ENCODE measurements at places on chromosomes 5 and 9.
A peak's percentile ranks its signal among the peaks of the same experiment; 100 is the strongest.

GRCh38 chr9:16515207-16515606, 355.3 kb downstream of the BNC2 start:
- no peak for DNase-seq

GRCh38 chr5:36242534-36243485, 1.1 kb upstream of the NADK2 start:
- DNase-seq, result no peak

DNA sequence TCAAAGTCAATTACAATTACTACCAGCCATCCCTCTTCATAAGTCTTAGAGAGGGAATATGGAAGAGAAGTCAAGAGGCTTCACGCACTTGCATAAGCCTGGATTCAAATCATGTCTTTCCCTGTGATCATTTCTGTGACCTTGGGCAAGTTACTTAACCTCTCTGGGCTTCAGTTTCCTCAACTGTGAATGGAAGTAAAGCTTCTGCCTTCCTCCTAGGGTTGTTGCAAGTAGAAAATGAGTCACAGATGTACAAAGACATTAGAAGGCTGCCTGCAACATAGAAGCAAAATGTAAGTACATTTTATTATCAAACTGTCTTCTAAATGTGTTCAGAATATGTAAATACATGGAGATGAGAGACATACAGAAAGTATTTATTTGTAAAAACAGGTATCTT, 42.3 kb upstream of the SEMA6A start:
- DNase-seq, result no peak

DNA sequence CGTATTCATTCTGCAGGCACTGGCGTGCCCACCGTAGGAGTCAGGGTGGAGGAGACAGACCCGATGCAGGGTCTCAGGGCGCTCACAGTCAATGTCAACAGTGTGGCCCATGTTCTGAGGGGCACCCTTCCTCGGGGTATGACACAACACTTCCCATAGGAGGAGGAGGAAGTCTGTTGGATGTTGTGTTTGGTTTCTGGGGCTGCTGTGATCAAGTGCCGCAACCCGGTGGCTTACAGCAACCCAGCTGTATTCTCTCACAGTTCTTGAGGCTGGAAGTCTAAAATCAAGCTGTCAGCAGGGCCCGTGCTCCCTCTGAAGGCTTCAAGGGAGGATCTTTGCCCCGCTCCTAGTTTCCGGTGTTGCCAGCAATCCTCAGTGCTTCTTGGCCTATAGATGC, 5.6 kb upstream of the HNRNPAB start:
- no peak for DNase-seq

DNA sequence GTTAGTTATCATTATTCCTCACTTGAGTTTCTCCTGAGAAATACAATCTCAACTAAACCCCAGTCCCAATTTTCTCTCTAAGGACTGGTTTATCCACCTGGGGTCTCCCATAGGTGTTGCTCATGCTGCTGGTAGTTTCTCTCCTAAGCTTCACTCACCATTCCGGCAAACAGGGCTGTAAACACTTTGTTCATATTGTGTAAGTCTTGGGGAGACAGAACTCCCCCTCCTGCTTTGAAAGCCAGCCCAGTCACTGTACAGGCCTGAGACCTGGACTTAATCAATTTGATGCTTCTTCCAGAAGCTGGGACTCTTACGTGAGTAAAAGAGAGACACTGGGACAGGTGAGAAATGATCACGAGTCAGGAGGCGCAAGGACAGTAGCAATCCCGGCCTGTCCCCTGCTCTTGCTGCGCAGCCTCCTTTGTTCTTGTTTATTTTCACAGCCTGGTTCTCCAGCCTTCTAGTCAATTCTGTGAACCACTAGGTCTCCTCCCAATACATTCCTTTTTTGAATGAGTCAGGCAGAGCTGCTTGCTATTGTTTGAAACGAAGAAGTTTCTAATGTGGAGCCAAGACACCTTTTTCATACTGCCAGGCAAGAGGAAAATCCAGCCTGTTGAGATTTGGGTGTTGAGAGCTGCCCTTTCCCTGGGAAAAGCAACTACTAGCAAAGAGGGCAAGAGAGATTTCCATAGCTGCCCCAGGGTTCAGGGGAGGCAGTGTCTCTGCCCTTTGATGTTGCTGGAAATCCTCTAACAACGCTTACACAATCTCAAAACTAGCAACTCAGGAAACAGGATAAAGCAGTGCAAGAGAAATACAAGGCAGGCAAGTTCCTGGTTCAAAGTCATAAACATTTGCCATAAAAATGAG, 9.2 kb upstream of the SHROOM1 start:
- DNase-seq, result no peak

GRCh38 chr5:112125903-112126302, 293.2 kb downstream of the EPB41L4A start:
- no peak for DNase-seq

GRCh38 chr9:74543145-74543544, 46.0 kb downstream of the RORB start:
- DNase-seq, result no peak

DNA sequence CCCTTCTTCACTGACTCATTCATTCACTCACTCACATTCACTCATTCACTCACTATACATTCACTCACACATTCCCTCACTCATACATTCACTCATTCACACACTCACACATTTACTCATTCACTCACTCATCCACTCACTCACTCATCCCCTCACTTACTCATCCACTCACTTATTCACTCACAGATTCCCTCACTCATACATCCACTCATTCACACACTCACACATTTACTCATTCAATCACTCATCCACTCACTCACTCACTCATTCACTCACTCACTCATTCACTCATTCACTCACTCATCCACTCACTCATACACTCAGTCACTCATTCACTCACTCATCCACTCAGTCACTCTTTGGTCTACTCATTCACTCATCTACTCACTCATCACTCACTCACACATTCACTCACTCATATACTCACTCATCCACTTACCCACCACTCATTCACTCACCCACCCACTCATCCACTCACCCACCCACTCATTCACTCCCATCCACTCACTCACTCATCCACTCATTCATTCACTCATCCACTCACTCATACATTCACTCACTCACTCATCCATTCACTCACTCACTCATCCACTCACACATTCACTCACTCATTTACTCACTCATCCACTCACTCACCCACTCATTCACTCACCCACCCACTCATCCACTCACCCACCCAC, 27.2 kb downstream of the WNK2 start:
- no peak for DNase-seq

DNA sequence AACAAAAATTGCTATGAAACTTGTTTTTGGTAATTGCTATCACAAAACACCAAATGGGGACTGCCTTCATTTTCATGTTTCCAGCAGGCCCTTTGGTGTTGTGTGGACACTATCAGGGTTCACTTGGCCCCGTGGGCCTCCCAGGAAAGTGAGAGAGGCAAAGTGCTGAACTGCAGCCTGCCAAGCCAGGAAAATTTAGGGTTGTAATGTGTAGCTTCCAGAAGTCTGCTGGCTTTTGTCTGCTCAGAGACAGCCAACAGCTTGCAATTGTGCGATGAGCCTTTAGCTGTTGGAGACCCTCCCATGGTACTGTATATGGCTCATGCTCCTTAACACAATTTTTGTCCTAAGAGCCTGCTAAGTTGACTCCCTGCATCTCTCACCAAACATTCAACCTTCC, 105.7 kb upstream of the EQTN start:
- no peak for DNase-seq

DNA sequence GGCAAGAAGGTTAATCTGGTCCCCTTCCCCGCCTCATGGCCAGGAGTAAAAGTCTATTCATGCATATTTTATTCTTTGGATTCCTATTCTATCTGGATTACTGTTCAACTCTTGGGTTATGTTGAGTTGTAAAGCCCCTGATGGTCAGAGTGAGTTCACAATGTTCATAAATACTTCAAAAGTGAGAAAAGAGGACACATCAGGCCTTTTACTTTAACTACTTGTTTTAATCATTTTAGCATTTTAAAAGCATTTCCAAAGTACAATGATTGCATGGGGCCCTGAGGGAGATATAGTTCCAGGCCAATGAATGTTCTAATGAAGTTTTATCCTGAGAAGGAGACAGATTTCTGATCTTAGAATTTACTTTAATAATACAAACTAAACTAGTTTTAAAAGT, 93.9 kb downstream of the BOD1 start:
- no peak for DNase-seq

DNA sequence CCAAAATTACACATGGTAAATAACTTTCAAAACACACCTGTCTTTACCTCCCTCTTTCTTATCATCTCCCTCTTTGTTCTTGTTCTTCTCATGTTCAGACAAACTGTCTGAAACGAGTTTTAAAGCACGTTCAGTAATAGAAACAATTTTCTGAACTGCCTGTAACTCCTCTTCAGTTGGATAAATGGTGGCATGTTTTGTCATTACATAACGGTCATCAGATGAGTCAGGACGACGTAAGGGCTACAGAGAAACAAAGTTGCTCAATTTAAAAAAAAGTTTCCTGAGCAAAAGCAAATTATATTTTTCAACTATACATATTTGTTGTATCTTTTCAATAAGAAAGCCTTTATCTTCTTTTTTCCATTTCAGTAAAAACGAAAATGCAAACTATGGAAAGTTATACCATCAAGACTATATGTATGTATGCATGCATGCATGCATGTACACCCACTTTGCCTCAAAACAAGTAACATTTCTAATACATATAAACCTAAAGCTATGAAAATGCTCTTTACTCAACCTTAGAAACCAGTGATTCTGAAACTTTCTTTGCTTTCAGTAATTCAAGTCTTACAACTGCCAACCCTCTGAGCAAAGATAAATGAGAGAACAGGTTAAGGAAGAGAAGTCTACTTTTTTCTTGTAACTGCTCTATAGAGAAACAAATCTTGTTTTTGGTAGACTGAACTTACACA, 56.0 kb downstream of the ZFR start:
- DNase-seq, result no peak

DNA sequence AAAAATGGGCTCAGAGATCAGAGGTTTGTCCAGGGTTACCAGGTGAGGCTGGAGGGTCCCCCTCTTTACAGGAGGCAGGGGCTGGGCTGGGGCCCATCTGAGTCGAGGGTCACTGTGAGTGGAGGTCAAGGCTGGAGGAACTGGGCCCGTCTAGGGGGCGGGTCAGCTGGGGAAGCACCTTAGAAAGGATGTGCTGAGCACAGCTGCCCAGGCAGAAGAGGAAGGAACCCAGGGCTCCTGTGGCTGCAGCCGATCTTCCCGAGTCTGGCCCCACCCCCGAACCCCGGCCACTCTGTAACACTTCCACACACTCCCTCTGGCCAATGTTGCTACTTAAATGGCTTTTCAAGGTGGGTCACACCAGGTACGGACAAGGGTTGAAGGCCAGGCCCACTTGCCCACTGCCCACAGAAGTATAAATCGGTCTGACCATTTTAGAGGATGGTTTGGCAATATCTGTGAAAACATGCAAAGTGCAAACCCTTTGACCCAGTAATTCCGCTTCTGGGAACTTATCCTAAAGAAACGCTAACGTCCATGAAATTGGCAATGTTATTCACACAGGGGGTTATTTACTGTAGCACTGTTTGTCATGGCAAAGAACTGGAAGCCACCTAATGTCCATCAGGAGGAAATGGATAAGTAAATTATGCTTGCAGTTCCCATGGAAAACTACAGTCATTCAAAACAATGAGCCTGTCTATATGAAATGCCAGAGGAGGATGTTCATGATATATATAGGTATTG, 30.5 kb upstream of the EEIG1 start:
- DNase-seq, result peak; percentile 31

DNA sequence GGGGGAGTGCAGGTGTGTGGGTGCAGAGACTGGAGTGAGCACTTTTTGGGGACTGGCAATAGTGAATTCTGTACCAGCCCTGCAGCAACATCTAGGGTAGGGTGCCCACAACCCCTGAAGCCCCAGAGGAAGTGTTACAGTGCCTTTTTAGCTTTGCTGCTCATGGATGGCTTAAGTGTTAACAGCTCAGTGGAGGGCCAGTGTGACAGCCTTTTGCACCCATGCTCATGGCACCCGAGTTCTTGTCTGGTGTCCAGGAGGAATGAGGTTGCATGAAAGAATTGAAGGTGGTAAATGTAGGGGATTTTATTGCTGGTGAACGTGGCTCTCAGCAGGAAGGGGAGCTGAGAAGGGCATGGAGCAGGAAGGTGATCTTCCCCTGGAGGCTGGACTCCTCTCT, 107.3 kb downstream of the MRPL36 start:
- DNase-seq, result no peak

GRCh38 chr9:76419782-76420380, 25.7 kb upstream of the RFK start:
- DNase-seq, result peak; percentile 63

- DNase-seq, result no peak
Observed at GRCh38 chr9:36936498-36936831, 97.6 kb downstream of the PAX5 start.

- no peak for DNase-seq
Observed at GRCh38 chr5:1138445-1139245, 26.8 kb upstream of the SLC12A7 start.

DNA sequence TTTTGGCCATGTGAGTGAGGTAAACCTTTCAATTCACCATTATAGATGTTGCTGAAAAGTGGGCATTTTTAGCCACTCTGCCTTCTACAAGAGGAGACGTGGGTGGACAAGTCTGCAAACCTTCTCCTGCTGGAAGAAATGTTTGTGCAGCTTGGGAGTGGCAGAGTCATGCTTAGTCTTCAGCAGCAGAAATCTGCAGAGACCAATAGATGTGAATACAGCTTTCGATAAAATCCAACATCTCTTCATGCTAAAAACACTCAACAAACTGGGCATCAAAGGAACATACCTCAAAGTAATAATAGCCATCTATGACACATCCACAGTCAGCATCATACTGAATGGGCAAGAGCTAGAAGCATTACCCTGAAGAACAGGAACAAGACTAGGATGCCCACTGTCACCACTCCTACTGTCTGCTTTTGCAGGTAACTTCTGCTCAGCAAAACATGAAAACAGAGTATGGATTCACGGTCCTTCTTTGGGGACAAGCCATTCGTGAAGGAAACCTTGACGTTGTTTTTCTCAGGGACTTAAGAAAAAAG, 91.3 kb downstream of the RALGPS1 start:
- DNase-seq, result no peak

DNA sequence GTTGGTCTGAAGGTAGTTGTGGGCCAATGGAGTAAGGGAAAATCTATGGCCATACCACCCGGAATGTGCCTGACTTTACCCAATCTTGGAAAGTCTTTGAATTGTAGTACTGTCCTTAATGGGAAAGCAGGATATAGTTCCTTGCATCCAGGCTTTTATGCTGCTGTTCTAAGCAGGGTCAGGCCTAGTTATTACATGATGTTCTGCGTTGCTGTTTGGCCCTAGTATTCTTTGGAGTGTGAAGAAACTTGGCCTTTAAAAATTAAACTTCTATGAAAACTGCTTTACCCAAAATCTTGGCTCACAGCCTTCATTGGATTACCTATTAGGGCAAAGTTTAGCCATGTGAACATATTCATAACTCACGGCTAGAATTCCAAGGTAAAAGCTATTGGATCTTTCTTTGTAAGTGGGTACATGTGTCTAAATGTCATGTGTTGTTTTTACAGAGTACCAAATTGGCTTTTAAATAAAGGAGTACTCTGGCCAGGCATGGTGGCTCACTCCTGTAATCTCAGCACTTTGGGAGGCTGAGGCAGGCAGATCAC, 211.1 kb downstream of the DTWD2 start:
- DNase-seq, result no peak

- no peak for DNase-seq
Observed at GRCh38 chr9:71733176-71733575, 35.1 kb downstream of the CEMIP2 start.

All from hematopoietic multipotent progenitor cell treated with erythropoietin and hydrocortisone succinate and interleukin-3 and kit ligand, for 6 days (in vitro differentiated cells).